HCT116 (cell line): ENCODE measurements at places on chromosomes 3 and 15.

DNA sequence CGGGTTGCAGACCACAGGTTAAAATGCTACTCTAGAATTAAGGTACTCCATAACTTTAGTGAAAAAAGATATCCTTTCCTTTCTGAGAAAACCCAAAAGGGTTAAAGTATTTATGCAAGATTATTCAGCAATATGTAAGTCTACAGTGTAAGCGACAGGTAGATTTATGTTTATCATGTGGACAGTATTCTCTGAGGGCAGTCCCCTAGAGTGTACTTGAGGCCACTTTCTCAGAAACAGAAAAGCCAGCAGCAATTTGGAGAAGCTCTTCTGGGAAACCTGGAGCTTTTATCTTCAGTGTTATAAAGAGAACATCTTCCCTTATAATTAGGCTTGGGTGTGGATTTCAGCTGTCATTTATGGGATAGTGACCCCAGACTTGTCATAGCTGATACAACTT lies 8.9 kb downstream of the ST3GAL6 start:
- DNase-seq, result no peak

DNA sequence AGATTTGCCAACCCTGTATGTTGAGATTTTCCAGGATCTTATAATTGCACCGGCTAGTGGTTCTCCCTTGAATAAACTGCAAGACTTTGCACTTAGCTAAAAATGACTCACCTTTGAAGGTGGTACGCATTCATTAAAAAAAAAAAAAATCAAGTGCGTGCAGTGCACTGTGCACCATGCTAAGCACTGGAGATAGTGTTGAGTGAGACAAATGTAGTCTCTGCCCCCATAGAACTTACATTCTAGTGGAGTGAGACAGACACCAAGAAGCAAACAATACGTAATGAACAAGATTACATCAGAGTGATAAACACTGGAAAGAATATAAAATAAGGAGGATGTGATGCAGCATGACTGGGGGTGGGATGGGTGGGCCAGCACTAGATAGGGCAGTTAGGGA lies 69.4 kb downstream of the ITPR1 start:
- no peak for DNase-seq

- DNase-seq, result no peak
Observed at GRCh38 chr3:47005212-47006144, 26.0 kb downstream of the NBEAL2 start.

GRCh38 chr3:182523836-182524235 lies 269.5 kb upstream of the ATP11B start:
- DNase-seq, result no peak
